ENCODE measurements at places on chromosomes 7 and 10. TPM values are rescaled to one million over a fixed set of nuclear protein-coding genes. Genes with fewer than 3 reads are reported as not detected.

DNA sequence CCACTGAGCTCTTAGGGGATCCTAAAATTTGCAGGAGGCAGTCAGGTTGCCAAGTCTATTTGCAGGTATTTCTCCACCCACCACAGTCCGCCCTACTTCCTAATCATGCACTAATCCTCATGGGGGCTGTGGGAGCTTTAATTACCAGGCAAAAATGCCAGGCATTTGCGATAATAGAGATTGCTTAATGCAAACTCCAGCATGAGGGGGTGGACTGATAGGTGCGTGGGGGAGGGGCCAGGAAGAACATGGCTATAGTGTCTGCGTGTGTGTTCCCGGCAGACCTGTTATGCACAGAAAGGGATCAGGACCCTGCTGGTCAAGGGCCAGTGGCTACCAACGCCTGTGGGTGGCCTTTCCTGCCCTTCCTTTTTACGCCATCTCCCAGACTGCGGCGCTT is 15.6 kb upstream of the AQP1 start:
- no peak for DNase-seq

DNA sequence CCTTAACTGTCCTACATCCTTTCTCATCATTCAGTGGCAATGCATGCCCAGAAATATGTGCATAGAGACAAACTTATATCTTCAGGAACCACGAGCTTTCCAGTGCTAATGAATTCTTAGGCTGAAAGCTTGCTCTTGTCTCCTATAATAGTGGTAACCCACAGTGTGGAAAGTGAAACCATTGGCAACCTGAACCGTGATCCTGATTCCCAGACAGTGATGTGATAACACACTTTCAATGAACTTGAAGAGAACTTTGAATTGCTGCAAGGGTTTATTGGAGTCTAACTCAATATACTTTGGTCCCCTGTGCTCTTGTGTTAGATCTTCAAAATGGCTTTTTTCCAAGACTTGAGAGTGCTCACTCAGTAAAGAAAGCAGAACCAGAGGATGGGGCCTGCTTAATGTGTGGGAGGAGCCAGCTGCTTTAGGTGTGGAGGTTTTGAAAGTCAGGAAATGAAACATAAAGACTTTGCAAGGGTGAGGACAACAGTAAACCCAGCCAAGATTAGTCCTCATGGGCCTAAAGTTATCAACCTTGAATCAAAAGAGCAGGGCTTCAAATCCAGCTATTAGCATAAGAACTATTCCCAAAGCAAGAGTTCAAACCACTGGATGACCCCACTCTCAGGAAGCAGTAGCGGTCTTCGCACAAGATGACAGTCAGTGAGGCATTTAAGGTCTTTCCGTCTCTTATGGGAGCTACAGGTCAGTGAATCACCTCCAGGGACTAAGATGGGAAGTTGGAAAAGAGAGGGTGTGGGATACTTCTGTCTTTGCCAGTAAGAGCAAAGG is 332.4 kb upstream of the NRP1 start:
- no peak for DNase-seq

GRCh38 chr10:21379143-21379542 is 146.3 kb downstream of the SKIDA1 start:
- no peak for DNase-seq

The DENND11 gene
- 2.9 TPM for polyA plus RNA-seq

The PRPS1L1 gene
- not detected for polyA plus RNA-seq

The SCIN gene
- 0.05 TPM for polyA plus RNA-seq

The HKDC1 gene
- polyA plus RNA-seq: 0.07 TPM
